ENCODE measurements at places on chromosomes 1 and 21. TPM values are rescaled to one million over a fixed set of nuclear protein-coding genes. Genes with fewer than 3 reads are reported as not detected.

Gene LHX8
- polyA plus RNA-seq: 0.05 TPM

Gene IGSF9
- not detected for polyA plus RNA-seq

Gene FASLG
- not detected for polyA plus RNA-seq

Gene NR1I3
- not detected for polyA plus RNA-seq

Gene LCE2A
- not detected for polyA plus RNA-seq

Gene PALMD
- polyA plus RNA-seq: 0.06 TPM

Gene AVPR1B
- polyA plus RNA-seq: not detected

Gene FCRLB
- polyA plus RNA-seq: 2.6 TPM

Gene AMY1A
- polyA plus RNA-seq: not detected

Gene OLFML3
- 72.6 TPM for polyA plus RNA-seq

Gene SPATA21
- not detected for polyA plus RNA-seq

Gene TBX15
- polyA plus RNA-seq: 14.8 TPM

Gene SYT6
- not detected for polyA plus RNA-seq

Gene LAMB3
- 2.4 TPM for polyA plus RNA-seq

Gene TMEM200B
- 16.3 TPM for polyA plus RNA-seq

Gene ACKR1
- not detected for polyA plus RNA-seq

Gene CTSK
- 91.1 TPM for polyA plus RNA-seq

Gene C8B
- not detected for polyA plus RNA-seq

Gene ENAH
- 68.7 TPM for polyA plus RNA-seq

Gene YIPF1
- 55.5 TPM for polyA plus RNA-seq

Gene CD164L2
- polyA plus RNA-seq: not detected

Gene TMEM35B
- polyA plus RNA-seq: 79.5 TPM

Gene NAV1
- polyA plus RNA-seq: 21.6 TPM

Gene HOOK1
- not detected for polyA plus RNA-seq

Gene C8A
- not detected for polyA plus RNA-seq

Gene MAP1LC3C
- polyA plus RNA-seq: 0.23 TPM

Gene PAQR6
- polyA plus RNA-seq: 0.06 TPM

Gene PER3
- 13.5 TPM for polyA plus RNA-seq

Gene VHLL
- polyA plus RNA-seq: not detected

Gene AGT
- 4.1 TPM for polyA plus RNA-seq

Gene TRPM2
- polyA plus RNA-seq: not detected

Gene KCNA3
- polyA plus RNA-seq: 0.39 TPM

Gene WDR3
- 13.2 TPM for polyA plus RNA-seq

Gene TACSTD2
- polyA plus RNA-seq: 0.18 TPM

Gene SPATA17
- polyA plus RNA-seq: 1.1 TPM

Gene GNAT2
- 0.15 TPM for polyA plus RNA-seq

Gene EDARADD
- polyA plus RNA-seq: not detected

Gene MRAP
- polyA plus RNA-seq: not detected

Gene SAMD11
- polyA plus RNA-seq: 10.0 TPM

Gene ELOVL1
- polyA plus RNA-seq: 287 TPM

Gene TCEA3
- 21.0 TPM for polyA plus RNA-seq

Gene OR6K6
- polyA plus RNA-seq: not detected

Gene OR2T35
- polyA plus RNA-seq: not detected

Gene ADAM15
- 55.1 TPM for polyA plus RNA-seq

Gene MX2
- polyA plus RNA-seq: 4.1 TPM

Gene CALML6
- polyA plus RNA-seq: 0.45 TPM

Gene CD101
- polyA plus RNA-seq: not detected

Gene ERG
- polyA plus RNA-seq: not detected

Gene TMEM269
- polyA plus RNA-seq: not detected
